ENCODE measurements at places on chromosomes 3 and 15.

- DNase-seq, result no peak
These were observed 211.2 kb upstream of the STRIT1 start for GRCh38 chr3:155504682-155505081.

- DNase-seq, result no peak
These were observed 103.1 kb downstream of the LRIG1 start for GRCh38 chr3:66397745-66398144.

GRCh38 chr15:93803421-93804152 is 427.8 kb upstream of the MCTP2 start:
- no peak for DNase-seq

- DNase-seq, result no peak
These were observed 517.2 kb downstream of the FOXP1 start for GRCh38 chr3:71066356-71066755.

DNA sequence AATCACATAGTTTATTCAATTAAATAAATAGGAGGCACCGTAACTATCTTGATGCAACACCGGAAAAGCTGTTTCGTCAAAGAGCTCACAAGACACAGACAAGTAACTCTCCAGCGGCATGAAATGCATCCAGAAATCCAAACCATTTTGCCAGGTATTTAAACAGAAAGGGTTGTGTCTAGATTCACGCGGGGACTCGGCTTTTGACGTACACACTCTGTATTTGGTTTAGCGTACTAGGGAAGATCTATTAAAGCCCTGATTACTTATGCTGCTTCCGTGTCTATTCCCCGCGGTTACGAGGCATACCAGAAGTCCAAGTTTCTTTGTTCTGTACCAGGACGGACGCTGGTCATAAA is 718 bp downstream of the BNIP2 start:
- DNase-seq, result no peak

GRCh38 chr3:184460276-184460675 is 80.4 kb downstream of the CHRD start:
- DNase-seq, result no peak

- DNase-seq, result no peak
These were observed 928.0 kb upstream of the ALCAM start for GRCh38 chr3:104438706-104439105.

DNA sequence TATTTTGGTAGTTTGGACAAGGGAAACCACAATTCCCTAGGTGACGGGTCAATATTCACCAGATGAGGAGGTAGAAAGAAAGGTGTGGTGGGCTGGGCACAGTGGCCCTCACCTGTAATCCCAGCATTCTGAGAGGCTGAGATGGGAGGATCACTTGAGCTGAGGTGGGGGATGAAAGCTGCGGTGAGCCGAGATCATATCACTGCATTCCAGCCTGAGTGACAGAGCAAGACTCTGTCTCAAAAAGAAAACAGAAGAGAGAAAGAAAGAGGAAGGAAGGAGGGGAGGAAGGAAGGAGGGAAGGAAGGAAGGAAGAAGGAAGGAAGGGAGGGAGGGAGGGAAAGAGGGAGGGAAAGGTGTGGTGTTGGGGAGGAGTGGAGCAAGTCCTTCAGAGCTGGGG is 56.1 kb upstream of the RNF7 start:
- no peak for DNase-seq

GRCh38 chr3:129624347-129625071 is 18.0 kb upstream of the PLXND1 start:
- DNase-seq, result no peak

DNA sequence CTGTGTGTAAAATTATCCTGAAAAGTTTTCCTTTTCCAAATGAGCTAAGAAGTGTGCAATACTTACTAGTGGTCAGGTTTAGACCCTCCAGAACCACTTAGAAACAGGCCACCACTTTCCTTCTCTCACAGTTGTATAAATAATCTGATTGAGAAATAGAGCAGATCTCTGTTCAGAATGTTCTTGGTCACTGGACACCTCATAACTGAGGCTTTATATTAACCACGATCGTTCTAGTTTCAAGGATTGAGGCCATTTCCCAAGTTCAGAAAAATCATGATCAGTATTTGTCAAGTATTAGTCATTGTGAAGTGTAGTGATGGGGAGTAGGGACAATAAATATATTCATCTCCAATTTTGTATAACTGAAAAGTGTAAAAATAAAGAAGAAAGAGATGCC is 1.0 kb upstream of the MAP3K13 start:
- no peak for DNase-seq

DNA sequence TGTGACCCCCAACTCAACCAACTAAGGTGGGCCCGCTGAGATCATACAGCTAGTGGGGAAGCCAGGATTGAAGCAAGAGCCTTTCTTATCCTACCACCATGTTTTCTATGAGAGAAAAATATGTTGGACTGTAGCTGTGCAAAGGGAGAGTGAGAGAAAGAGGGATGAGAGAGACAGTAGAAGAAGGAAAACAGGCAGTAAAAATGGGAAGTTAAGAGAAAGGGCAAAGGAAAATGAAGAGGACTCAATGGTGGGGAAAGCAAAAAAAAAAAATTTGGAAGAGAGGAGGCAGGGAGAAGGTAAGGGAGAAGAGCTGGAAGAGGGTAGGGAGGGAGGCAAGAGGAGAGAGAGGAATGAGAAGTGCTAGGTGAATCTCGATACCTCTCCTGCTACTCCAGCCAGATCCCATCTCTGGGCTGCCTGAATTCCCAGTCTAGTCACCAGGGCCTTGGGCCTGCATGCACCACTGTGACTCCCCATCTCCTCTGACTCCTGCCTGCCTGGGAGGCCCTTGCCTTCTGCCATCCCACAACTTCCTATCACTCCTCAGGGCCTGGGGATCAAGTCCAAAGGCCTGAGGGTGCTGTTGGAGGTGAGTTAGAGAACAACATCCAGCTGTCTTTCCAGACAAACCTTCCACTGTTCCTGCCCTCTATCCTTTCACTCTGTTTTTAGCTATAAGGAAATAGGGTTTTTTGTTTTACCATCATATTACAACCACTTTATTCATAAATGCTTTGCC is 15.7 kb downstream of the FAM81A start:
- DNase-seq, result no peak

DNA sequence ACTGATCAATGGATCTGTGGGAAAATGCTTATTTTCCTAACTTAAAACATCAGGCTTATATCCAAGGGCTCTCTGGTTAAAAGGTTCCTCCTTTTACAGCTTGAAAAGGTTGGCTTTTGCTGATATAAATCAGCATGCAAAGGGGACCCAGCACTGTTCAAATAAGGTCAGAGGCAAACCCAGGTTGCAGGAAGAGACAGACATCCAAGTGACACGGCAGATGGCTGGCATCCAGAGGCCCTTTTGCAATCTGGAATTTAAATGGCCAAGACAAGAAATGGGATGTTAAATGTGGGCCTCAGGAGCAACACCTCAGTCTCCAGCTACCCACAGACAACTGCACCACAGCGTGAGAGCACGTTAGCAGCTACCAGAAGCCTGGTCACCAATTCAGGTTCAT is 6.3 kb downstream of the SH3BP5 start:
- no peak for DNase-seq

- DNase-seq, result no peak
These were observed 29.2 kb downstream of the MYO5A start for GRCh38 chr15:52499506-52499905.

GRCh38 chr15:90031231-90031791 is 30.2 kb downstream of the ZNF710 start:
- no peak for DNase-seq

DNA sequence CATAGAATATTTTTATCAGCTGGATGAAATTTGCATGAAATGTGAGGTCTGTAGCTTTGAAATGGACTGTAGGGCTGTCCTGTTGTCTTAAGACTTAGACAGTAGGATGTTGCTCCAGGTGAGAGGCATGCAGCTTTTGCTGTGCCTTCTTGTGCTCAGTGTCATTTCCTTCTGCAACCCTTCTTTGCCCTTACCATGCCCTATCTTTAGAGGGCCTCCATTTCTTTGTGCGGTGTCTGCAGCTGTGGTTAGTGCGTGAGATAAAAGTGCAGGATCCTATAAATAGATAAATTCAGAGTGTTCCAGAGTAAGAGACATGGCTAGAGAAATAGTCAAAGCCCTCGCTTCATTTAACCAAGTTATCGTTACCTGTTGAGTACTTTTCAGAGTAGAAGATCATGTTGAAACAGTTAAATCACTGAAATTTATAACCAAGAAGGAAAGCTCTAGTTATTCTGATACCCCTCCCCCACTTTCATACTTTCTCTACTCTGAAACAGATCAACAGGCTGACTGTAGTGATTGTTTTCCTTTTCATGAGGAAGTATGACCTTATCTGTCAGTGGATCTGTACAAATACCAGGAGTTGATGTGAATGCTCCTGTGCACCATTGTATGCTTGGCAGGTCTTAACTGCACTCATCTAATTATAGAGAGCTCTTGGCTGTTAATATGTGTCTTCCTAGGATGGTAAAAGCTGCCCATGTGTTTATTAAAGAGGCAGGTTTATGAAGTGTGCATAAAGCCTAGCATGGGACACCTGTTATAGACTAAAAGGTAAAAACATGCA is 18.2 kb downstream of the EIF3J start:
- no peak for DNase-seq

GRCh38 chr3:191238321-191238817 is 39.3 kb downstream of the OSTN start:
- DNase-seq, result no peak

GRCh38 chr15:89851673-89852341 is 37.2 kb upstream of the ANPEP start:
- no peak for DNase-seq

GRCh38 chr15:55008421-55008820 is 188.3 kb downstream of the RSL24D1 start:
- no peak for DNase-seq

GRCh38 chr15:45262906-45263461 is 10.9 kb downstream of the SLC28A2 start:
- DNase-seq, result no peak

GRCh38 chr15:77022646-77023575 is 28.0 kb downstream of the PSTPIP1 start:
- peak; percentile 23 for DNase-seq

- no peak for DNase-seq
These were observed 635.0 kb downstream of the TBL1XR1 start for GRCh38 chr3:176562331-176562730.

GRCh38 chr3:81788610-81789009 is 27.2 kb upstream of the GBE1 start:
- DNase-seq, result no peak

- DNase-seq, result no peak
These were observed 10.0 kb downstream of the LSG1 start for GRCh38 chr3:194661946-194662345.

GRCh38 chr3:29484633-29485032 is 203.8 kb downstream of the RBMS3 start:
- DNase-seq, result no peak

GRCh38 chr15:40769274-40770146 is at the start of gene C15orf62:
TSS of gene C15orf62 (plus strand) at chr15:40769980. CDS start at chr15:40770496, 516 bp downstream.
- peak; percentile 77 for DNase-seq

DNA sequence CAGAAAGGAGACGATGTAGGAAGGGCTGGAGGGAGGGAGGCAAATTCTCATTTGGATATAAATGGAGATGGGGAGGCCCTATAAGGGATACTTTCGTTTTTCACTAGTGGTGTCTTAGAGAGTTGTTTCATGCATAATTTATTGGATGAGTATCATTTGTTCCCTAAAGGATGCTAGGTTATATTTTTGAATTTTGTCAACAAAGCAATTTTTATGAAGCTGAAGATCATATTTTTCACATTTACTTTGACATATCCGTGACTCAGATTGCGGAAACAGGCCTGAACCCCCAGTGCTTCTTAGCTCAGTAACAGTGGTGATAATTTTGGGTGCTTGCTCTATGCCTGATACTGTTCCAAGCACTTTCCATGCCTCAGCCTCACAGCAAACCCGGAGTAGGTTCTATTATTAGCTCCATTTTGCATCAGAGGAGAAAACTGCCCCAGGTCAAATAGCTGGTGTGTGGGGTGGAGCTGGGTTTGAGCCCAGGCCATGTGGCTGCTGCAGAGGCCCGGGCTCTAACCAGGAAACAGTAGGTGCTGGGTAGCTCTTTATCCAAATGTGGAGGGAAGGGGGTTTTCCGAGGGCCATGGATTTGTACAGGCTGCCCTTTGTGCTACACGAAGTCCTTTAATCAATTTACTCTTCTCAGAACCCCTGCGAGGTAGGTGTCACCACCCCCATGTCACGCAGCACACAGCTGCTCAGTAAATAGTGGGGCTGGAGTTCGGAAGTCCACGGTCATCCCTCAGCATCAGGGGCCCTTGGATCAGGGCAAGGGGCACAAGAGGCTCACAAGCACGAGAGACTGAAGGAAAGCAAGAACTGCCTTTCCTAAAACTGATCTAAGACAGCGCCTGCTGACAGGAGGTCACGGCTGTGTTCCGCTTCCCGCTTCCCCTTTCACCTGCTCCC is 99.1 kb downstream of the SLC49A4 start:
- DNase-seq, result no peak

GRCh38 chr3:17632401-17633100 is 109.9 kb downstream of the TBC1D5 start:
- DNase-seq, result peak; percentile 25

DNA sequence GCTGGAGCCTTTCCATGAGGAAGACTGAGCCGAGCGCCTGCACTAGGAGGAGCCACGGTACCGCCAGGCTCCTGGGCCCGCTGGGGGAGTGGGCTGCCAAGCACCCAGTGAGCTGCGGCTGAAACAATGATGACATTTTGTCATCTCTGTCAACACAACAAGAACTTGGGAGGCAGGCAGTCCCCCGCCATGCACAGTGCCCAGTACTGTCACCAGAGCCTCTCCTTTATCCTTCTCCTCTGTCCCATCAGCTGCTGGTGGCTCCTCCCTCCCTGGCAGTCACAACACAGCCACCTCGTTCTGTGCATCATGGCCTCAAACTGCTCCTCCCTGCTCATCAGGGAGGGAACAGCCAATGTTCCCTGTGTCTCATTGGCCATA is 34.0 kb upstream of the PCSK6 start:
- no peak for DNase-seq

GRCh38 chr3:33313331-33313730 is 36.1 kb downstream of the FBXL2 start:
- DNase-seq, result no peak

GRCh38 chr3:87426918-87427317 is 150.5 kb upstream of the POU1F1 start:
- DNase-seq, result no peak

- DNase-seq, result no peak
These were observed 81.2 kb upstream of the ABHD17C start for GRCh38 chr15:80613762-80614365.

DNA sequence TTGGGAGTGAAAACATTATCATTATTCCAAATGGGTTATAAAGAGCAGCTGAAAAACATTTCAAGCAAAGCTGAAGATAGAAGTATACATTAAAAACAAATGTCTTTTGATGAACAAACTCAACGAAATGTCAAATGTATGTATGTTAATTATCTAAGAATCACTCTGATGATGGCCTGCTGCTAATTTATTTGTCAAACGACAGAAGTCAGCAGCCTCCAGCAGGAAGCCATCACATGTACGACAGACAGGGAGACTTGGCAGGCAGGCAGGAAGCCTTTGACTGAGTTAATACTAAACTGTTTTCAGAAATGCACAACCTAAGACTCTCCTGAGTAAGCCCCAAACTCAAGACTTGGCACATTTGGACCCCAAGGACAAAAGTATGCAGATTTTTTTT is 491.1 kb downstream of the ZNF385D start:
- DNase-seq, result no peak

GRCh38 chr15:81955382-81956062 is 90.3 kb downstream of the MEX3B start:
- no peak for DNase-seq

All from stimulated activated CD8-positive, alpha-beta memory T cell treated with anti-CD3 and anti-CD28 coated beads, Interleukin-4, amount 100 ng/mL, for 48 hours (primary cell).